ENCODE measurements at places on chromosomes 1 and 21.

DNA sequence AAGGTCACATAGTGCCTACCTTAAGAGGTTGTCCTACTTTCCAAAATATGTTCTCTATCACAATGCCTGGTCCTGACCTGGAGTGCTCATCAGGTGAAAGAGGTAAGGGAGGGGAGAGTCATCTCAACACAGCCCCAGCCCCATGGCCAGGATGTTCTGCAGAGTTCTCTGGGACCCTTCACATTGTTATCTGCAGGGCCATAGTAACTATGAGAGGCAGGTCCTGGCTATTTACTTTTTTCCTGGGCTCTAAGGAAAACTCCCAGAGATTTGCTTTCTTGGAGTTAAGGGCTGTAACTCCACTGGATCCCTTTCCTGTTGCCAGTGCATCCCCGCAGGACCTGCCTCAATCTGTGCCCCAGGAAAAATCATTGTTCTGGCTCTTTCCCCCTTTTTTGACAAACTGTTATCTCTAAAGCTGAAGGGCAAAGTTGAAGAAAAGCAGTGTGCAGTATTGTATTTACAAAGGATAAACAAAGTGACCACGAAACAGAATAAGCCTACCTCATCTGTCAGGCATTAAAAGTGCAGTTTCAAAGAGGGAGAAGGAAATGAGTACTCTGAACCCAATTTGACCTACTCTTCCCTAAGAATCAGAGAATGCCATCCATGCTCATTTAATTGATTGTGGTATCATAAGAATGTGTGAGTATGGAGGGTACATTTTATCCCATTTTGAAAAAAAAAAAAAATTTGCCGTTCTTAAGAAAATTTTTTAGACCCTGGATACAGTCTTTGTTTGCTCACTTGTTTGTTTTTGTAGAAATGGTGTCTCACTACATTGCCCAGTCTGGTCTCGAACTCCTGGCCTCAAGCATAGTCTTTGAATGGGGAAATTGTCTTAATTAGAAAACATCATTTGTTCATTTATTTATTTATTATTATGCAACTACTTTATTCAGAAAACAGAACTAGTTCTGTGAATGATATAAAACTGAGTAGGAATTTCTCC is 149.6 kb downstream of the RHOU start:
- no peak for DNase-seq

DNA sequence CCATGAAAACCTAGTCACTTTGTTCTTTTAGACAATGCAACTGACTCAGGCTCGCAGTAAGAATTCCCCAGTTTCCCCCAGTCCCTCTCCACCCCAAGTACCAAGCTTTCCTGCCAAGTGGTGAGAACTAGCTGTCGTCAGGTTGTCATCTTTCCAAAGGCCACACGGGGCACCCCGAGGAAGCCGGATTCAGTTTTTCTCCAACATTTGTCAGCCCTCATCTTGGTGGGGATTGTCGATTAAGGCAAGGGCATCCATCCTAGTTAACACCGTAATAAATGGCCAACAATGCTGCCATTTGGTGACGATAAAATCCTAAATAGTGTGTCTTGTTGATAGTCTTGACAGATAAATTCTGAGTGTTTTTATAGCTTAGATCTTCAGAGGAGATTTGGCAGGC is 55.9 kb upstream of the PROX1 start:
- DNase-seq: no peak

DNA sequence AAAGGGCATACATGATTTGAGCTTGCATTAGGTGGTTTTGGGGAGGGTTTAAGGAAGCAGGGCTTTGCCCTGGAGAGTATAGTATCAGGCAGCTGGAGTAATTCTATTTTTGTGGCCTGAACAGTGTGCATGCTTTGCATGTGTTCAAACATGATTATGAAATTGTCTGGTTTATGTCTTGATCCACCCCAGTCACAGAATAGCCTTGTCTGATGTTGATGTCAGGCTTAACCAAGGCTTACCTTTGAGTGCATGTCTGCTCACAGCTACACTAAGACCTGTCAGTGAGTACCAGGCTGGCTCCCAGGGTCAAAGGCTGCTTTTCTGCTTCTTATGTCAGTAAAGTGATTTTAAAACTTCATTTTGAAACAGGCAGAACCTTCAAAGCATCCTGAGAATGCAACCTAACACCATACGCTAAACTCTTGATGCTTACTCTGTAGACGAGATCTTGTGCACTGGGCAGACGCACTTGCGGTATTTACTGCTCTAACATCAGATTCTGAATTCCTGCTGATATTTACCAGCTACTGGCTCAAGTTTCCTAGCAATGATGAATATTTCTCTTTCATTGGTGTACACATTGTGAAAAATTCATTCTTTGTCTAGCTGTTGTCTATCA is 78.9 kb downstream of the MAP3K21 start:
- DNase-seq: no peak

GRCh38 chr1:36387141-36387949 is 1.6 kb upstream of the STK40 start:
- no peak for DNase-seq

DNA sequence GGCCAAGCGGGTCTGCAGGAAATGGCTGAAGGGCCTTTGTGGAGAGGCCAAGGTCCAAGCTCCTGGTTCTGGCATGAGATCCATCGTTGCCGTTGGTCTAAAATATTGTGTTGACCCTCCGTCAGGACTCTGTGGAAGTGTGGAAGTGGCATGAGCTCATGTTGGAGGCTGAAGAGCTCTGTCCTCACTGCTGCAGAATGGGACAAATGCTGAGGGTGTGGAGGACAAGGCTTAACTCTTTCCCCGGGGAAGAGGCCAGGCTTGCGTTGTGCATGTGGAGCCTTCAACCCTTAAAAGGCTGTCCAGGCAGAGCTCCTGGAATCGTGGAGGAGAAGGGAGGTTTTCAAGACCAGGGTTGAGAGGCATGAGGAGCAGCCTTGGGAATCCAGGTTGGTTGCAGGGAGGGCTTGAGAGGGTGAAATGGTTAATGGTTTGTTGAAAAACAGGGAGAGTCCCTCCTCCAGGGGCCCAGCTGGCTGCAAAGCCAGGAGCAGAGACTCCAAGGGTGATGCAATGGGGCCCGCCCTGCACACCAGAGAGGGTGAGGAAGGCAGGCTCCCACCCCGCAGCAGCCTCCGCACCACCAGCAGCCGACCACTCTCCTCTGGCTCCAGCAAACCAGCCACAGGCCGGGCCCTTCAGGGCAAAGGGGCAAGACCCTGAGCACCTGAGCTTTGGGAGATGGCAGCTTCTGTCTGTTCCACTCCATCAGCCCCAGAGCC is 6.7 kb upstream of the AHCYL1 start:
- no peak for DNase-seq

DNA sequence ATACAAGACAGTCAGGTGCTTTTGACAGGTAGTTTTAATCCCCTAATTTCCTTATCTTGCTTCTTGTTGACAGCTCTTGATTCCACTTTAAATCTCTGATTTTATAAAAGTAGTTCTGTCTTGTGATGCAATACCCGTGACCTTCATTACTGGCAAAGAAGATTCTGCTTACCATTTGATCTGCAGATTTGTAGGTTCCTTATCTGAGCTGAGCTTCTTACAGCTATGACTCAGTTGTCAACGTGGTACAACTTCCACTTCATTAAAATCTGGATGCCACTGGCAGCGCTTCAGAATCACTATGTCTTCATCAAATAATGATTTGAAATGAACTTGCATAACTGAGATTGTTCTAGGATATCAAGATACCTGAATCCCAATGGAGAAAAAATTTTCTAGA is 543.6 kb upstream of the B3GALT2 start:
- no peak for DNase-seq

DNA sequence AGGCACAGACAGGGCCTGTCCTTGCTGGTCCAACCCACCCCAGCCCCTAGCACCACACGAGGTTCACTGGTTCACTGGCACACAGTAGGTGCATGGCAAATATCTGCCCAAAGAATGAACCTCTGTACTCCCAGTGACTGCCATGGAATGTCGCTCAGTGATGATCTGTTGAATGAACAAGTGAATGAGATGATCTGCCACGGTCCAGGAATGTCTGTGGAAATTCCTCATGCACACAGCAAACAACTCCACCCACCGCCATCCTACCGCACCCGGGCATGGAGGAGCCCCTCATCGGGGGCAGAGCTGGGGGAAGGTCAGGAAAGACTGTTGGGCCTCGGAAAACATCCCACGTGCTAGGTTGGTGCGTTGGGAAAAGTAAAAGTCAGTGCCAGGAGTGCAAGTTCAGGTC is 1.7 kb downstream of the HSPG2 start:
- DNase-seq: no peak

- no peak for DNase-seq
Measured at GRCh38 chr1:16966282-16966681, 14.1 kb downstream of the MFAP2 start.

DNA sequence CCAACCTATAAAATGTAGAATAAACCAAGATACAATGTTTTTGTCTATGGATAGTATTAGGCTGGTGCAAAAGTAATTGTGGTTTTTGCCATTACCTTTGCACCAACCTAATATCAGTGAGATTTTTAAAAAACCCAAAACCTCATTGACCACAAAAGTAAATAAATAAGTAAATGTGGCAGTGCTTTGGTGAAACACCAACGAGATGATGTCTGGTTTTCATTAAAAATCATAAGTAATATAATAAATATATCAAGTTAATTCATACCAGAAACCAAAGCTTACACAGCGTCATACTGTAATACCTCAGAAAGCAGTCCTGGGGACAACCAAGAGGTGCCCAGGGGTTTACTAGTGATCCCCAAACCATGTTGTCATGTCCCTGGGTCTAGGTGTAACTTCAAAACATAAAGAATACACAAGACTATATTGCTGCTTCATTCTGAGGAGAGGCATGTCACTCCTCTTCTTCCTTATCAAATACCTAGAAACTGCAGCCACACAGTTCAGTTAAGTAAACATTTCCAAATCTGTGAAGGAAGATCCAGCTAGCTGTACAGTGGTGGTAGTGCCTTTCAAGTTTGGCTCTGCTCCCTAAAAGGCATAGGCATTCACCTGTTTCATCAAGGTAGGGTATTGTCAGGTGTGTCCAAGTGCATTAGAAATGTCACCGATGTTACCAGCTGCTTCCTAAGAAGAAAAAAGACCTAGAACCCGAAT is 51.6 kb upstream of the ZC3H11B start:
- DNase-seq: no peak

DNA sequence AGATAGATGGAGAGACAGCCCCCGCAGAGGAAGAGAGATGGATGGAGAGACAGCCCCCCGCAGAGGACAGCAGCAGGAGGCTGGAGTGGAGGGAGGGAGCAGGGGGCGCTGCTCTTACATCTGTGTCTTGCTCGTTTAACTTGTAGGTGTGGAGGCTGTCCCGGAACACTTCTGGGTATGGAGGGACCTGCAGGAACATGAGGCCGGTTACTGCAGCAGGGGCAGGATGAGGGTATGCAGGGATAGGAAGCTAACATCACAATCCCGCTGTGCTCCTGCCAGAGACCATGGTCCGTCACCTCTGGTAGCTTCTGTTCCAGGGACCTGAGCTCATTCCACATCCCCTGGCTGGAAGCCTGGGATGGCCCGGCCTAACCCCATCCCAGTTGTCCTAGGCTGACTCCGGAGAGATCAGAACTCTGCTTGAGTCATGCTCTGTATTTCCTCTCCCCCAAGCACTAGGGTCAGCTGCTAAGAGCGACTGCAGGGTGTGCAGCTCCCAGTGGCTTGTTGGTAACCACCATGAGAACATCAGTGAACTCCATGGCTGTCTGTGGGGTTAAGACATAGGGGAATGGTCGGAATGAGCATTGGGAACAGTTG is 36.7 kb upstream of the GOLT1A start:
- no peak for DNase-seq

DNA sequence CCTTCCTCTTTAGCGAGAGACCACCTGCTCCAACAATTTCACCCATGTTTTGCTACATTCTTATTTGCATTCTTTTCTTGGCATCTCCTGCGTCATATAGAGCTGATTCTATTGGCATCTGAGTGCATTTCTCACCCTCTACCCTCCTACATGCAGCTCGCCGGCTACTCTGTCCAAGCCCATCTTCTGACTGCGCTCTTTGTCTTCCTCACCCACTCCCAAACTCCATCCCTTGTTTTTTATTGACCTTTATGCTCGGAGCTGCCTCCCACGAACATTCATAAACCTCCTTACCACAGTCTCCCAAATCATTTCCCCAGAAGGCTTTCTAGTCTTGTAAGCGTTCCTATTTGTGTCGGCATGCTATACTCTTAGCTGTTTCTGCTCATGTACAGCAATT is 33.6 kb upstream of the FMN2 start:
- DNase-seq: no peak

DNA sequence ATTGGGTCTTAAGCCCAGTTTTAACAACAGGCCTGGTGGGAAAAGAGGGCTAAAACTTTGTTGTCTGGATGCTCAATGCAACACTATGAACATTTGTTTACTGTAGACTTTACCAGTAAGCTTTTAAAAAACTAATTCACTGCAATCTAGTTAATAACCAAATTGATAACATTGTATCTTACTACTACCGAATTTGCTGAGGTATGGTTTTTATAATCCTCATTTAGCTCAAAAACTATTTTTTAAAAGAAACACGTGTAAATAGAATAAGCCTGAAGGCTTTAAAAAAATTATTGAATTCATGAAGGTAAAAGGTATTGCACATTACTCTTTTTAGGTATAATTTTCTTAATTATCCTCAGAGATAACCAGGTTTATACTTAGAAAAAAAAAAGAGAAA is 500.6 kb downstream of the RWDD3 start:
- no peak for DNase-seq

- no peak for DNase-seq
Measured at GRCh38 chr1:200162877-200163276, 135.4 kb downstream of the NR5A2 start.

DNA sequence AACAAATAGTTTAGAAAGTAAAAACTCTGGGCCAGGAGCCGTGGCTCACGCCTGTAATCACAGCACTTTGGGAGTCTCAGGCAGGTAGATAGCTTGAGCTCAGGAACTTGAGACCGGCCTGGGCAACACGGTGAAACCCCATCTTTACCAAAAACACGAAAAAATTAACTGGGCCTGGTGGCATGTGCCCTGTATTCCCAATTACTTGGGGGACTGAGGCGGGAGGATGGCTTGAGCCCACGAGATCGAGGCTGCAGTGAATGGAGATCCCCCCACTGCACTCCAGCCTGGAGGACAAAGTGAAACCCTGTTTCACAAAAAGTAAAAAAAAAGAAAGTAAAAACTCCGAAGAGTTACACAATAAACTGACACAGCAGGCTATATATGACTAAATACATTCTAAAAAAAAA is 10.6 kb downstream of the CEP170 start:
- no peak for DNase-seq

- DNase-seq: no peak
Measured at GRCh38 chr1:115912116-115912515, 64.2 kb upstream of the SLC22A15 start.

GRCh38 chr1:19239876-19240275 is 11.4 kb downstream of the EMC1 start:
- DNase-seq: no peak

GRCh38 chr1:24351918-24352627 is 32.9 kb downstream of the GRHL3 start:
- no peak for DNase-seq

Data from RWPE2 (cell line).